Stimulated activated CD8-positive, alpha-beta memory T cell treated with anti-CD3 and anti-CD28 coated beads, Interleukin-7, amount 100 ng/mL, for 1 hour (primary cell): ENCODE measurements at places on chromosomes 13 and 19.

GRCh38 chr19:34282611-34283519 lies 28.5 kb downstream of the GARRE1 start:
- no peak for DNase-seq

- DNase-seq = peak; percentile 61
Observed at GRCh38 chr19:29671393-29672160, 6.3 kb downstream of the PLEKHF1 start.

GRCh38 chr13:27199696-27200095 lies 28.1 kb upstream of the USP12 start:
- DNase-seq = no peak

DNA sequence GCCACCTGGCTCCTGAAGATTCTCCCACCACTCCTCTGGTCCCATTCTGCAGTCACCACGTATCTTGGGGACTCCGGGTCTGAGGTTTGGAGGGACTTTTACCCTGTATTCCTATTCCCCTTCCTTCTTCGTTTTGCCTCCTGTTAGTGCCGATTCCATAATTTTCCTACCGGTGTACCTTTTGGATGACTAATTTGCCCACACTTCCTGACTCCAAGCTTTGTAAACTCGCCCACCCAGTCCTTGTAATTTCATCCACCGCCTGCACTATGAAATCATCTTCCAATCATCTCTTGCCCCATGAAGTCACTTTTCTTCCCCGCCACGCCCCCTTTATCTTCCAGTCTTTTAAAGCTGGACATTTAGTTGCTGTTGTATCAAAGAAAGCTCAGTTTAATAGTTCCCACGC lies 572 bp downstream of the UCHL3 start:
- DNase-seq = no peak

GRCh38 chr13:98415326-98416070 lies 161.4 kb downstream of the STK24 start:
- DNase-seq = no peak

DNA sequence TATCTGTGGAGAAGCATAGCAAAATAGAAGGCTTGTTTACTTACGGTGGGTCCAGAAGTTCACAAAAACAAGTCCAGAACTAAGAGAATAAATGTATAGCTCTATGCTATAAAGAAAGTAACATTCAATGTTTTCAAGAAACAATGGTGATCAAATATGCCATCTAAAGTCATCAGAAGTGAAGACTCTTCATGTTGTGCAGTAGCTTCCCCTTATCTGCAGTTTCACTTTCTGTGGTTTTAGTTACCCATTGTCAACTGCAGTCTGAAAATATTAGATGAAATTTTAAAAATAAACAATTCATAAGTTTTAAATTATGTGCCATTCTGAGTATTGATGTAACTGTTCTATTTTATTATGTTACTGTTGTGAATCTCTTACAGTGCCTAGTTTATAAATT lies 72.5 kb downstream of the EDNRB start:
- DNase-seq = no peak

- DNase-seq = no peak
Observed at GRCh38 chr19:12794971-12795381, 3.7 kb downstream of the JUNB start.

GRCh38 chr19:13115936-13116281 lies 631 bp downstream of the TRMT1 start:
- no peak for DNase-seq

DNA sequence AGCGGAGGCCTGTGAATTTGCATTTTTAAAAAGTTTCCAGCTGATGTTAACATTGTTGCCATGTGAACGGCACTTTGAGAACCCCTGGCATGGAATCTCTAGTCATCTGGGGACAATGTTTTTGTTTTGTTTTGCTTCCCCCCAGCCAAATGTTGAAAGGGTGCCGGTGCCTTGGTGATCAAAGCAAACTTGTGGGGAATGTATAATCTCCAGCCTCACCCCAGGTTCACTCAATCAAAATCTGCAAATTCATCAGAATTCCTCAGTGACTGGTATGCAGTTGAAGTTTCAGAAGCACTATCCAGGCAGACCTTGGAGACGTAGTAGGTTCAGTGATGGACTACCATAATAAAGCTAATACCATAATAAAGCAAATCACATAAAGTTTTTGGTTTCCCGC lies 428.7 kb downstream of the MYO16 start:
- DNase-seq = no peak

DNA sequence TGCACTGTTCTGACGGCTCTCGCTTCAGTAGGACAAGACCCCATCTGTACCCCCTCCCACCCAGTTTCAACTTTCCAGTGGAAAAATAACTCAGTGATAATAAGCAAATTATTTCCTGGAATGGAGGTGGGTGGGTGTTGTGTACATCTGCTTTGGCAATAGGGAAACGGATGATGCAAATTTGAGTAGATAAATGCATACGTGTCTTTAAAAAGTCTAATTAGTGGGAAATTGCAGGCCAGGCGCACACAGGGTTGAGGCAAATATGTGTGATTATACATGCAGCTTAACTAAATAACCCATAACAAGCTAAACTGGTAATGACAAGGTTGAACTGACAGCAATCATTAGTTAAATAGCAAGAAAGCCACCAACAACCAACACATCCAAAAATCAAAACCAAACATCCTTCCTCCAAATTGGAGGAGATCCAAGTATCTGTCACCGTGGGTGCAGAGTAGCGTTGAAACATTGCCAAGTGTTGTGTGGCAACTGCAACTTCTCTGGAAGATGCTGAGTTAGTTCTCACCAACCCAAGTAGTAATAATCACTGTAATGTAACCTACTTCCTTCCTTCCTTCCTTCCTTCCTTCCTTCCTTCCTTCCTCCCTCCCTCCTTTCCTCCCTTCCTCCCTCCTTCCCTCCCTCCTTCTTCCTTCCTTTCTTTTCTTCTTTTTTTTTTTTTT lies 54.6 kb downstream of the TRPM4 start:
- DNase-seq = no peak

- no peak for DNase-seq
Observed at GRCh38 chr13:98999639-98999952, 21.7 kb upstream of the DOCK9 start.

DNA sequence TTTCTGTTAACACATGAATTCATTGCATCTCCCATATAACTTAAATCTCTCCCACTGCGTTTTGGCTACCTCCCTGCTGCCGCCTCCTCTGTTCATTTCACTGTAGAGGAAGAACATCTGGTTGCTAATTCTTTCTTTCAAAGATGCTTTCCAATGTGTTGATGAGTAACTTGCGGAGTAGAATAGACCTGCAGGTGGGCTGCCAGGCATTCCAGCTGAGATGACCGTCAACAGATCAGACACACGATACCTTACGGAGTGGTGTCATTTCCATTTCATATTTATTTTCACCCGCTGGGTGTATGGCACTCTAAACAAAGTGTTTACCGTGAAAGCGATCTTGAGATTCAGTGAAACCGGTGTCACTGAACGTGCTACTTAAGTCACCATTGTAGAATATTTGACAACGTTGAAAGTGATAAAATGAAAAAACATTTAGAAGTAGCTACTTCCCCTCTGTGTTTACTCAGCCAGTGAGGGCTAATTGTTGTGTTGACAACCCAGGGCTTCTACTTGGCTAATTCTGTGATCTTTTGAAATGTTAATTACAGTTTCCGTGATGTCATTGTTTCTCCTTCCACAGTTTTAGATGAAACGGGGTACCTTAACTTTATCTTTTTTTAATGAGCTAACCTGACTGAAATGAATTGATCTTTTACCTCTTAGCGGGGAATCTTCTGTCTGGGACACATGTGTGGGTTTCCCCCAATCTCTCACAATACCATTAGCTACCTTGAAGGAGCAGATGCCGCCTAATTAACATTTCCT lies 228.5 kb upstream of the ARGLU1 start:
- no peak for DNase-seq

GRCh38 chr13:50916701-50917184 lies 7.2 kb downstream of the RNASEH2B start:
- DNase-seq = no peak

GRCh38 chr13:109938255-109938936 lies 152.0 kb upstream of the IRS2 start:
- DNase-seq = no peak

GRCh38 chr19:31174948-31175347 lies 174.3 kb downstream of the TSHZ3 start:
- DNase-seq = no peak

DNA sequence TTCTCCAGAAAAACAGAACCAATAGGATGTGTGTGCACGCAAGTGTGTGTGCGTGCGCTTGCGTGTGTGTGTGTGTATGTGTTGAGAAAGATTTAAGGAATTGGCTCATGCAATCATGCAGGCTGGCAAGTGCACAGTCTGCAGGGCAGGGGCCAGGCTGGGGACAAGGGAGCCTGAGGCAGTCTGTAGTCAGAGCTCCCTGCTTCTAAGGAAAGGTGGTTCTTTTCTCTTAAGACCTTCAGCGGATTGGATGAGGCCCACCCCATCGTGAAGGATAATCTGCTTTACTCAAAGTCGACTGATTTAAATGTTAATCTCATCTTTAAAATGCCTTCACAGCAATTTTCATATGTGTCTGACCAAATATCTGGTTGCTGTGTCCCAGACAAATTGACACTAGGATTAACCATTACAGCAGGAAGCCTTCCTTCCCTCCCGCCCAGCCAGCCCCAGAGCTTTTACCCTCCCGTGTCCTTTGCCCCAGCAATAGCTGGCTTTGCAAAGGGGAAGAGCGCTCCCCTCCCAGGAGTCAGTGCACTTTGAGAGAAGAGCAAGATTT lies 15.0 kb upstream of the NAXD start:
- no peak for DNase-seq

DNA sequence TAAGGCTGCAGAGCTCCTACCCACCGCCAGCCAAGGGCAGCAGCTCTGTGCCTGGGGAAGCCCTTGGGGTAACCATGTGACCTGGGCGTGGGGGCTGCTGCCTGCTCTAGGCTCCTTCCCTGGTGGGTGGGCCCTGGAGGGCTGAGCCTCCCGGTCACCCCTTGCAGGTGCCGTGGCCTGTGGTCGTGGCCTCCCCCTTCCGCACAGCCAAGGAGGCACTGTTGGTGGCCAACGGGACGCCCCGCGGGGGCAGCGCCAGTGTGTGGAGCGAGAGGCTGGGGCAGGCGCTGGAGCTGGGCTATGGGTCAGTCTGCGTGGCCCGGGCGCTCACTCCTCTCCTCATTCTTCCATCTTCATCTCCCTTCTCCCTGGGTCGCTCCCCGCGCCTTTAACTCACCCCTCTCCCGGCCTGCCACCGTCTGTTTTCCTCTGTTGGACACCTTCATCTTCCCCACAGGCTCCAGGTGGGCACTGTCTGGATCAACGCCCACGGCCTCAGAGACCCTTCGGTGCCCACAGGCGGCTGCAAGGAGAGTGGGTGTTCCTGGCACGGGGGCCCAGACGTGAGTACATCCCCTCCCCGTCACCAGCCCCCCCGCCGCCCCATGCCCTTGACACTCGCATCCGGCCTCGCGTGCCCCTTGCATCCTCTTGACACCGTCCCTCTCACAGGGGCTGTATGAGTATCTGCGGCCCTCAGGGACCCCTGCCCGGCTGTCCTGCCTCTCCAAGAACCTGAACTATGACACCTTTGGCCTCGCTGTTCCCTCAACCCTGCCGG lies 9.9 kb upstream of the FLT3LG start:
- no peak for DNase-seq

DNA sequence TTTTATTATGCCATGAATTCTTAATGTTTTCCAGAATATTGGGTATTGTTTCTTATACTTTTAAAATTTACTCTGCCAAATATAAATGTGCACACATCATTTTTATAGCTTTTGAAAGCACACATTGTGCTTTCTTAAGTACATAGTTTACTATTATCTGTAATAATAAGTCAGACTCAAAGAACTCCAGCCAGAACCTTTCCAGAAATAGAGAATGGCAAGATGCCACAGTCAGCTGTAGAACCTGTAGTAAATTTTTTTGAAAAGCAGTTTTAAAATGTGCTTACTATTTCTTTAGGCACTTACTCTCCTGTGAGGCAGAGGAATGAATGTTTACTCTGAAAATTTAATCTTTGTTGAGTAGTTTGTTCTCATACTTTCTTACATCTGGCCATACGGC lies 1287.1 kb downstream of the PCDH9 start:
- no peak for DNase-seq

DNA sequence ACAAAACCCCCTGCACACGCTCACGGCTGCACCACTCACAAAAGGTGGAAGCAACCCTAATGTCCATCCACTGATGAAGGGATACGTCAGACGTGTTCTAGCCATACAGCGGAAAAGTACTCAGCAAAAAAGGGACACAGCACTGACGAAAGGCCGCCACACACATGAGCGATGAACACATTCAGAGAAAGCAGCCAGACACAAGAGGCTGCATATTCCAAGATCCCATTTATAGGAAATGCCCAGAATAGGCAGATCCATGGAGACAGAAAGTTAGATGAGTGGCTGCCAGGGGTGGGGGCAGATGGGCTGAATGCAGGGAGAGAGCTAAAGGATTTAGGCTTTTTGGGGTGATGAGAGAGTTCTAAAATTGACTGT lies 3.7 kb downstream of the POLD1 start:
- no peak for DNase-seq

DNA sequence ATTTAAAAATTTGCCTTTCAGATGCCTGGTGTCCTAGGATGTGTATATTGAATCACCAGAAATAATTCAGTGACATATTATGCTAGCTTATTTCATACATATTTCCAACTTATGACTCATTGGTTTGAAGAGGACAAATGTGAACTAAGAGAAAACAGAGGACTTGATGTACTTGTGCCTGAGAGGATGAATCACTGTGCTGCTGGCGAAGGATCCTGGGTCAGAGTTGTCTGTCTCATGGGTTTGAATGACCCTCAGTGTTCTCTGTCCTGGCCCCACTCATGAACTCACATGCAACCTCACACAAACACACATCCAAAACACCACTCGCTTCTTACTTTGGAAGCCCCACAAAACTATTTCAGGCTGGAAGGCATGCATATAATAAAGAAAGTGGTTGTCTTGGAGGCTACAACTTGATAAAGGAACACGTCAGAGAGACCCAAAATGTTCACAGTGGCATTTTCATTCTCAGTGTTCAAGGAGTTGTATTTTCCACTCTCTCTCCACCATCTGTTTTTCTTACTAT lies 129.0 kb upstream of the SPRY2 start:
- DNase-seq = no peak

- DNase-seq = no peak
Observed at GRCh38 chr13:89372193-89372592, 1701.0 kb downstream of the SLITRK5 start.

- no peak for DNase-seq
Observed at GRCh38 chr13:74550039-74550438, 415.8 kb upstream of the KLF12 start.

- DNase-seq = no peak
Observed at GRCh38 chr19:32687681-32688080, 3.9 kb upstream of the NUDT19 start.

- DNase-seq = no peak
Observed at GRCh38 chr19:32599736-32600157, 18.8 kb downstream of the PDCD5 start.

- peak; percentile 89 for DNase-seq
Observed at GRCh38 chr19:1173845-1174809, at the start of gene SBNO2. TSS of gene SBNO2 (minus strand) at chr19:1174268. CDS start at chr19:1154276, 19,992 bp downstream.
